ENCODE measurements at places on chromosomes 5 and 9. TPM values are rescaled to one million over a fixed set of nuclear protein-coding genes. Genes with fewer than 3 reads are reported as not detected.

Gene COL5A1
- total RNA-seq, result 205 TPM

GRCh38 chr9:125763394-125763801 is 16.2 kb downstream of the PBX3 start:
- DNase-seq, result no peak

DNA sequence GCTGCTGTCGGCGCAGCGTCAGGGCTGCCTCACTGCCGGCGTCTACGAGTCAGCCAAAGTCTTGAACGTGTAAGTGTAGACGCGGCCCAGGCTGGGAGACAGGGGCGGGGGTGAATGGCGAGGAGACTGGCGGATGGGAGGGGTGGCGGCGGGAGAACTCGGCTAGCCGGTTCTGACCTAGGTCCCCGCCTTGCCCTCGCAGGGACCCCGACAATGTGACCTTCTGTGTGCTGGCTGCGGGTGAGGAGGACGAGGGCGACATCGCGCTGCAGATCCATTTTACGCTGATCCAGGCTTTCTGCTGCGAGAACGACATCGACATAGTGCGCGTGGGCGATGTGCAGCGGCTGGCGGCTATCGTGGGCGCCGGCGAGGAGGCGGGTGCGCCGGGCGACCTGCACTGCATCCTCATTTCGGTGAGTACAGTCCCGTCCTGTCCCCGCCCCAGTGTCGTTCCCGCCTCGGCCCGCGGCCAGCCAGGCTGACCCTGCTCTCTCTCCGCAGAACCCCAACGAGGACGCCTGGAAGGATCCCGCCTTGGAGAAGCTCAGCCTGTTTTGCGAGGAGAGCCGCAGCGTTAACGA is 745 bp downstream of the GADD45G start:
- peak; percentile 68 for DNase-seq

DNA sequence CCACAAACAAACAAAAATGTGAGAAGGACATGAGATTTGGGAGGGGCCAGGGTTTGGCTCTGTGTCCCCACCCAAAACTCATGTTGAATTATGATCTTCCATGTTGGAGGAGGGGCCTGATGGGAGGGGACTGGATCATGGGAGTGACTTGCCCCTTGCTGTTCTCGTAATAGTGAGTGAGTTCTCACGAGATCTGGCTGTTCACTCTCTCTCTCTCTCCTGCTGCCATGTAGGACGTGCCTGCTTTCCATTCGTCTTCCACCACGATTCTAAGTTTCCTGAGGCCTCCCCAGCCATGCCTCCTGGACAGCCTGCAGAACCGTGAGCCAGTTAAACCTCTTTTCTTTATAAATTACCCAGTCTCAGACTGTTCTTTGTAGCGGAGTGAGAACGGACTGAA is 118.7 kb downstream of the RXRA start:
- DNase-seq, result no peak

DNA sequence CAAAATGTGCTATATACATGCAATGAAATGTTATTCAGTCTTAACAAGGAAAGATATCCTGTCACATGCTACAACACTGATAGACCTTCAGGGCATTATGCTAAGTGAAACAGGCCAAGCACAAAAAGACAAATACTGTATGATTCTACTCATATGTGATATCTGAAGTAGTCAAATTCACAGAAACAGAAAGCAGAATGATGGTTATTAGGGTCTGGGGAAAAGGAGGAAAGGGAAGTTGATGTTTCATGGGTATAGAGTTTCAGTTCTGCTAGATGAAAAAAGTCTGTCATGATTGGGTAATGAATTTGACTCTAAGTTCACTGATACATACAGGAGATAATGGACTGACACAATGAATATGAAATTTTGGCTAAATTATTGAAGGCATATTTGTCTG is 11.2 kb upstream of the RIC1 start:
- no peak for DNase-seq

DNA sequence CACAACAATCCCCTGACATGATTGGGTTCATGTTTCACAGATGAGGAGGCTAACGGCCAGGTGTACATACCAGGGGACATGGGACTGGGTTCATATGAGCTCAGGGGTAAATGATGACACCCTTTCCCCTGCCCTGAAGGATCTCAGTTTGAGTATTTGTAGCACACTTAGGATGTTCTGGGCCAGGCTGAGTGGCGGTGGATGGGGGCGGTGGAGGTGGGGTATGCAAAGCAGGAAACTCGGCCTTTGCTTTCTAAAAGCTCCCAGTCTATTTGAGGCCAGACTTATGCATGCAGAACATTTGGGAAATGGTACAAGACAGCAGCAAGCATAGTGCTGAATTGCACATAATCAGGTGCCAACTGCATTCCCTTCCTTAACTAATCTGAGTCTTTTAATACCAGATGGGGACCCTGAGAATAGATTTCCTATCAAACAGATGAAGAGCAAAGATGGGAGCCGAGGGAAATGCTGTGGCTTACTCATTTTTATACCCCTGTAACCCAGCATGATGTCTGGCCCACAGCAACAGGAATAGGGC is 4.9 kb upstream of the KCNIP1 start:
- no peak for DNase-seq

DNA sequence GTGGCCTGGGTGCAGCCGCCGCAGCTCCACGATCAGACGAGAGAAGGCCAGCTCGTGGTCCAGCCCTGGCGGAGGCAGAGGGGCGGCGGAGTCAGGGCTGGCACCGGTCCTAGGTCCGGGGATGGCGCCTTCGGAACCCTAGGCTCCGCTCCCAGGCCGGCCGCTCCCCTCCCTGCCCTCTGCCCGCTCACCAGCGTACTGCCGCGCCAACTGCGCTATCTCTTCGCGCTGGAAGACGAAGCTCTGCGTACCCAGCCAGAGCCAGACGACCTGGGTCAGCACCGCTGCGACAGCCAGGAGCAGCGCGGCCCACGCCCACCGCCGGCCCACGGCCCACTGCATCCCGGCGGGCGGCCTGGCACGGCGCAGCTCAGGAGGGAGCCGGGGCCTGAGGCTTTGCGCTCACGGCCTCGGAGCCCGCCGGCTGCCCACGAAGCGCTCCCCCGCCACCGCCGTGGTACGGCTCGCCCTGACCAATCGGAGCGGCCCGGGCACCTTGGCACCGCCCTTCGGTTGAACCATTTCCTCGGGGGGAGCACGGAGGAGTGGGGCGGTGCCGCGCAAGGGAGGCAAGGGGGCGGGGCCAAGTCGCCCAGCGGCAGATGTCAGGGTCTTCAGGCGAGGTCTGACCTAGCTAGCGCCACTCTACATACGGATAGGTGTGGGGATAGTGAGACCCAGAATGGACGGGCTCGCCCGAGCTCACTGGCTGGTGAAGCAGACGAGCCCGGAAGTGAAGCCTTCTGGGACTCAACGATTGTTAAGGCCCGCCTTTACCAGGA is at the start of gene SIGMAR1:
TSS of gene SIGMAR1 (minus strand) at position 432 of the 782 bp plus-strand sequence. CDS start at position 342, 90 bp downstream.
- DNase-seq, result peak; percentile 93

GRCh38 chr9:21060919-21061561 is 16.7 kb downstream of the IFNB1 start:
- DNase-seq, result no peak

DNA sequence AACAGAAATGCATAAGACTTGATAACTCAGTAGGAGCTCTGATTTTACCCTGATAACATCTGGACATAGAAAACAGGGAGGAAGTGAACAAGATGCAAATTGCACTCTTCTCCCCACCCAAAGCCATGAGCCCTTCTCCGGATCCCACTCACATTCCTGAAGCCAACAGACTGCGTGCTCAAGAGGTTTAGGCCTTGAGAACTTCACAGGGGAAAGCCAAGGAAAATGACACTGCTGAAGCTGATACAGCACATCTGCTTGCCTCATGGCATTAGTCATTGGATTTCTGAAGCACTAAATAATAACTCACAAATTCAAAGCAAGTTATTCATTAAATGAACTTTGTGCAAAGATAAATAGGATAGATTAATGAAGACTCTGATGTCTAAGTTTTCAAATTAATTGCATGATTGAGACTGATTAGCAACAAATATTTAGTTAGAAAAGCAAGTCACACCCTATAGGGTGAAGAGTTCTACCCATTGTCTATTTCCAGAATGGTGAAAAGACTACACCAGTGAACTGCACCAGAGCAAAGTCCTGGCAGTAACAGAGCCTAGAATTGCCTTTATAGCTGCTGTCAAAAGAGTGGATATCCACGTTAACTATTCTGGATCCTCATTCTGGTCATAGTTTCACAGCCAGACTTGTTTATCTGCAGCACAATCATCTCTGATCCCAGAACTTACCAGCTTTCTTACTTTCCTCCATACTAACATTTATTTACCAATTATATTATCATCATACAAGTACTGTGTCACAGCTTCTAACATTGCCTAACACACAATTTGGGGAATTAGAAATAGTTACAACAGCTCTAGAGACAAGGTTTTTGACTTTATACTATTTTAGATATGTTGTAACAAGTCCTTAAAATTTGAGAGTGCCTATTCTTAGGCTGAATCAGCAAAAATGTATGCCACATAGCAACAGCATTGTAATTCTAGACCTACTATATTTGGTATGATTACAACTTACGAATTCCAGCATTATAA is 432.1 kb upstream of the RGMB start:
- no peak for DNase-seq

DNA sequence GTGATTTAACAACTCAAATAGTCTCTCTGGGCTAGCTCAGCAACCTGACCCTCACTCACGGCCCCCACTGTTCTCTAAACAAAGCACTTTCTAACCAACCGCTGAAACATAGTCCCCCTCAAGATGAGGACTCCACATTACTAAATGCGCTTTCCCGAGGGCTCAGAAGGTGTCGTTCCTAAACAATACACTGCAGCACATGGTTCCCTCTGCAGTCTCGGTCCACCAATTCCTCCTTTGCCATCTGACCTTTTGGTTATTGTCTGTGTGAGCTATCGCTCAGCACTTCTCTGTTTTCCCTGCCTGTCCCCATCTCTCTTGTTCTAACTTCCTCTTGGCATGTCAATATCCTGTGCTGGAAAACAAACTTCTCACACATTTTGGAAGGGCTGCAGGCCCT is 7.2 kb downstream of the EPB41L4A start:
- DNase-seq, result no peak

GRCh38 chr5:175472378-175472777 is 6.0 kb upstream of the SFXN1 start:
- DNase-seq, result no peak

Gene FOXD4L5
- total RNA-seq, result 0.24 TPM

DNA sequence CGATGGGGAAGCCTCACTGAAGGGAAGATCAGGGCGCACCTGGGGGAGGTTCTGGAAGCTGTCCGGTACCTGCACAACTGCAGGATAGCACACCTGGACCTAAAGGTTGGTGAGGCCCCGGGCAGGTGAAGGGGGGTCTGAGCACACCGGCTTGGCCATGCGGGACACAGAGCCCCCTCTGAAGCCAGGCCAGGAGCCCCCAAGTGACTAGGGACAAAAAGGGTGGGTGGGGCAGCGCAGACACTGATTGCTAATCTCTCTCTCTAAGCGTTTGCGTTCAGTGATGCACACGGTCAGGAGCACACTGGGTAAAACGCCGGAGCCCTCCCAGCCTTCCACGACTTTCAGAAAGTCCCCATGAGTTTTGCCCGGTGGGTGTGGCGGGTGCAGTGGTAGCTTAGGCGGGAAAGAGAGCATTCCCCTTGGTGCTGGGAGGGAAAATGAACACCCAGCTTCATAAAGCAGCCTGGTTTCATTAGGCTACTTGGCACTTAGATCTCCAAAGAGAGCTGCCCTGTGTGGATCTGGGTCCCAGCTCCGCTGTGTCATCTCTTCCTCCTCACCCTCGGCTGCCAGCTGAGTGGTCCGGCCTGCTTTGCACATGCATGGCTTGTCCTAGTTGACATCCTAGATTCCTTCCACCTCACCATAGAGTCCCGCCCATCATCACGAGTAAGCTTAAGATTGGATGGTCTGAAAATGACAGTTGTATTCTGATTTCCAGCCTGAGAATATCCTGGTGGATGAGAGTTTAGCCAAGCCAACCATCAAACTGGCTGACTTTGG is 74.2 kb upstream of the OTULINL start:
- DNase-seq, result no peak

- no peak for DNase-seq
Measured at GRCh38 chr5:95605786-95606185, 14.1 kb upstream of the GPR150 start.

Gene PPP3R2
- total RNA-seq, result not detected

DNA sequence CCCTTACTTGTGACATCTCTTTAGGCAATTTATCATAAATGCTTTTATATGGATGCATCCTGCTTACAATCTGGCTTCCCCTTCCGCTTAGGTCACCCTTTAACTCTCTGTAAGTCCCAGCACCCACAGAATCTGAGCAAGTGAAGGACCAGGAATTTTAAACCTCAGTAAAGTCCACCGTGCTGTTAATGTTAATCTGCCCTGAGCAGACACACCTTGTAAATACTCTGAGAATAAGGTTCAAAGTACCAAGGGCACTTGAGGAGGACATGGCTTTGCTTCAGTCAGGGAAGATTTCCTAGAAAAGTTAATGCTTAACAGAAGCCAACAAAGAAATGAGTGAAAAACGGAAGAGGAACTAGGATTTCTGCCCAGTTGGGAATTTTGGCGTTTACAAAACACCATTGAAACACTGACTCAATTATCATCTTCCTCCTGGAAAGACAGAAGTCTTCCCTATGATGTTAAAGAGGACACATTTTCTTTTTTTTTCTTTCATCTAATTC is 26.4 kb upstream of the TTC39B start:
- no peak for DNase-seq

All from left lung (tissue), 14 donors.